A549 treated with RU486 at 1 μM for 4 hours (cell line): ENCODE measurements at places on chromosomes 4 and X. TPM values are rescaled to one million over a fixed set of nuclear protein-coding genes. Genes with fewer than 3 reads are reported as not detected.

PDCL2 gene
- total RNA-seq, result not detected in 5 replicates

HELT gene
- total RNA-seq, result not detected in 5 replicates

GPR143 gene
- 0.16 to 0.33 TPM (median 0.27 TPM) in 4 of 5 replicates, not detected in the other for total RNA-seq

NEUROG2 gene
- 0.06 TPM in 1 of 5 replicates, not detected in the others for total RNA-seq

EFHC2 gene
- total RNA-seq, result 0.21 to 0.42 TPM (median 0.27 TPM) in 5 replicates

SSX4B gene
- total RNA-seq, result not detected in 5 replicates
